Inflammatory macrophage treated with lipopolysaccharide for 4 hours (primary cell): ENCODE measurements at places on chromosomes 3 and 15.

DNA sequence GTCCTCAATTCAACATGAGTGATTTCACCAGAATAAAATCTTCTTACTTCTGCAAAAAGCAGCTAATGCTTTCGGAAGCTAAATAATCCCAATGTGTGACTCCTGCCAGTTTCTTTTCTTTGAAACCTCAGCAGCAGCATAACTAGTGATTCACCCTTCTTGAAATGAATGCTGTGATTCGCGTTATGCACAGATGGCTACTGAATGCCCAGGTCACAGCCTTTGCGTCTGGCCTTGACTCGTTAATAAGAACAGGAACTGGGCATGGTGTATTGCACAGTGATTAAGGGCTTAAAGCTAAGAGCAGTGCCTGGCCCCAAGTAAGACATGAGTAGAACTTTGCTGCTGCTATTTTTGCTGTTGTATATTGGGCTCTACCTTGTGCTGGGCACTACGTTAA, 19.0 kb downstream of the CGNL1 start:
- peak; percentile 19 for DNase-seq

- DNase-seq: no peak
Measured at GRCh38 chr15:39667382-39668127, 86.7 kb downstream of the THBS1 start.

GRCh38 chr15:100759698-100760356, 119.8 kb upstream of the ALDH1A3 start:
- DNase-seq: no peak

DNA sequence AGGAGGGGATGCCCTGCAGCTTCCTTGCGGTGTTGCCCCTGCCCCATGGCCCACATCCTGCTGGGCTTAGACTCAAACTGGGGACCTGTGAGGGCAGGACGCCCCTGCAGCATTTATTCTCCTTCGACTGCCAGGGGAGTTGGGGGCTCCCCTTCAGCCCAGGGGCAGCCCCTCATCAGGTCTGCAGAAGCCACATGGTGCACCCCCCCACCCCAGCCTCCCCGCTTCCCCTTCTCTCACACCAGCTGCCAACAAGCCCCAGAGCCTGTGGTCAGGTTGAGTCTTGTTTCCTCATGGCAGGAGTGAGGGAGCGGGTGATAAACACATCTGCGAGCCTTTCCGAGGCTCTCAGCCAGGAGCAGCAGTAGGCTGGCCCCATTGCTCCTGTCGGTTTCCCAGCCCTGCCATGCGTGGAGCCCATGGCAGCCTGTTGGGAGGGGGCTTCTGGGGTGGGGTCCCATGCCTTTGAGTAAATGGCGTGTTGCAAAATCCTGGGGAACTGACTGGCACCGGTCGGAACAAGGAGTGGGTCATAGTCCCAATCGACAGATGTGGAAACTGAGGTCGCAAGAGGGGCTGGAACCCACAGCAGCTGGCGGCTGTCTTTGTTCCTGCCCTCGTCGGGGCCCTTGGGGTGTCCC, 27.8 kb downstream of the WNT7A start:
- no peak for DNase-seq

- no peak for DNase-seq
Measured at GRCh38 chr15:68186671-68187397, 18.3 kb downstream of the CALML4 start.

DNA sequence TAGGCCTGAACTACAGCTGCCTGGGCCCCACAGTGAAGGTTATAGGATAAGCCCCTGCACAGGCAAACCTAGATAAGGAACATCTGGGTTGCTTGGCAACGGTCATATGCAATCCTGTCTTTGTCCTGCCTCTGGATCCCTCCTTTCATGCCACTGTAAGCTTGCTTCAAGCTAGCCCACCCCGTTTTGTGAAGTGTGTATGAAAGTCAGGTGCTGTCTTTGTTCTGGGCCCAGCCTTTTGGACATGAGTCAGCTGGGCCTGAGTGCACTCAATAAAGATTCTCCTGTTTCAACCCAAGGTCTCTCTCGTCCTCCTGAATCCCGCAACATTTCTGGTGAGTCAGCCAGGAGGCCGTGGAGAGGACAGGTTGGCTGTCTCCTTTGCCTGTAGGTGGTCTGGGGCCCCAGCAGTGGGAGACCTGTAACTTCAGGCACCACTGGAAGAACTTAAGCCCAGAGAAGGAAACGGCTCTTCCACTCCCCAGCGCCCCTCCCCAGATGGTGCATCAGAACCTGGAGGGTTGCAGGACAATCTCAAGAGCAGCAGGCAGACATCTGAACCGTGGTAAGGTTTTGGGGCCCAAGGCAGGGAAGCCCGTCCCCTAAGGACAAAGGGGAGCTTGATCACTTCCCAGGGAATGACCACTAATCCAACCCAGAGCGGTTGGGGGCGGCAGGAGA, 8.3 kb upstream of the SLC9C1 start:
- no peak for DNase-seq

DNA sequence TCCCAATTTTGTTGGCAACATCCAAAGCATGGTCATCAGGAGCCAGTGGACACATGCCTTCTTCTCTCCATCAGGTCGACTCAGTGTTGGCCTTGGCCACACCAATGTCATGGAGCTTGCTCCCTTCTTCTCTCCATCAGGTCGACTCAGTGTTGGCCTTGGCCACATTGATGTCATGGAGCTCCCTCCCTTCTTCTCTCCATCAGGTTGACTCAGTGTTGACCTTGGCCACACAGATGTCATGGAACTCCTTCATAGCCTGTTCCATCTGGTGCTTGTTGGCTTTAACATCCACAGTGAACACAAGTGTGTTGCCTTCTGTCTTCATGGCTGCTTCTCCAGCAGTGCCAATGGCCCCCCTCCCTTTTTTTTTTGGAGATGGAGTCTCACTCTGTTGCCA, 70.2 kb downstream of the TMEM44 start:
- no peak for DNase-seq

- DNase-seq: no peak
Measured at GRCh38 chr3:42730706-42731420, 28.3 kb upstream of the HHATL start.

DNA sequence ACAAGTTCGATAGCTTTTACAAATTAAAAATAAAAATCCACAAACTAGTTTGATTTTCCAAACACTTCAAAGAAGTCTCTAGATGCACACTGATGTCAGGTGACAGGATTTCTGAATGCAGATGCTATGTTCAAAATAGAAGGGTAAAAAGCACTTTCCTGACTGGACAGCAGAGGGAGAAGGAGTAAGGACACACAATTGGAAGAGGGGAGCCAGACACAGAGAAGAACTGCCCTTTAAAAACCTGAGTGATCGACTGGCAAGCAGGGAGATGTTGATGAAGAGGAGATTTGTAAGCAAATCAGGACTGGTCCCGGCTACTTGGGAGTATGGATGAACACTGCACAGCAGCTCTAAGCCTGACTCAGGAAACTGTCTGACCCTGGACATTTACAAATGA, 612.8 kb downstream of the MAGI1 start:
- no peak for DNase-seq

- DNase-seq: no peak
Measured at GRCh38 chr3:197168063-197168462, 130.3 kb downstream of the DLG1 start.

GRCh38 chr3:14450506-14450905, 48.1 kb downstream of the SLC6A6 start:
- DNase-seq: no peak

GRCh38 chr3:32240159-32240545, 1.7 kb downstream of the CMTM8 start:
- DNase-seq: no peak

- DNase-seq: no peak
Measured at GRCh38 chr3:120622457-120622856, 26.3 kb downstream of the NDUFB4 start.

- DNase-seq: no peak
Measured at GRCh38 chr3:9679476-9680080, 24.1 kb upstream of the CPNE9 start.

DNA sequence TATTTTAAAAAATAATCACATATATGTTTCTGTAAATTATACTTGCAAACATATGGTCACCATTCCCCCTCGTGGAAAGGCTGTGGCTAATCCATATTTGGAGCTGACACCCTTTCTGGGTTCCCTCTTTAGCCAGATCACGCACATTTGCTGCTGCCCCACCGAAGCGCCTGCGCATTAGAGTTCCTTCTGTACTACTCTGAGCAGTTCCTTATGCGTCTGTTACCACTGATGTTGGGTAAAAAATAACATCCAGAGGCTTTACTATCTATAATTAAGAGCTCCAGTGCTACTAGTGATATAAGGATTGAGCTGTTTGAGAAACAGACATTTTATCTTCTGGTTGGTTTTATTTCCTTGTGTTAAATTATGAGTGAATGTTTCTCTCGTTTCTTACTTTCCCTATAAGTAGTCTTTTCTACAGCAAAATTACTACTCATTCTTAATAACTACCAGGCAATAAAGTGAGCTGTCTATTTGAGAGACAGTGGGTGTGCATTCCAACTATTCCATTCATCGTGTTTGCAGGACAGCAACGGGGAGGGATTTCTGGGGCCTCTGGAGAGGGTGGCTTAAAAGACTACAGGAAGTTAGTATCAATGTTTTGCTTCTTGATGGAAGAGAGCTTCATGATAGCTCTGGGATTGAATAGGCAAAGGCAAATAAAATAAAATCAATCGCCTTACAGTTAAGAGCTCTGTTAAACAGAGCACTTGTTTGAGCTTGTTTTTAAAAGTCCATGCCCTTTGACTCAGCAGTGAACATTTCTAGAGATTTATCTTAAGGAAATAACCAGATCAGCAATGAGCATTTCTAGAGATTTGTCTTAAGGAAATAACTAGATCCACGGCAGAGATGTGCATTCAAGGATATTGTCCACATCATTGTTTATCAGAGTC, 245.2 kb downstream of the CD47 start:
- no peak for DNase-seq

GRCh38 chr3:175836617-175837016, 977.5 kb downstream of the NAALADL2 start:
- no peak for DNase-seq

- peak; percentile 90 for DNase-seq
Measured at GRCh38 chr15:70492240-70493177, 270.8 kb downstream of the UACA start.

GRCh38 chr3:51937611-51938450, 3.9 kb downstream of the RRP9 start:
- no peak for DNase-seq

DNA sequence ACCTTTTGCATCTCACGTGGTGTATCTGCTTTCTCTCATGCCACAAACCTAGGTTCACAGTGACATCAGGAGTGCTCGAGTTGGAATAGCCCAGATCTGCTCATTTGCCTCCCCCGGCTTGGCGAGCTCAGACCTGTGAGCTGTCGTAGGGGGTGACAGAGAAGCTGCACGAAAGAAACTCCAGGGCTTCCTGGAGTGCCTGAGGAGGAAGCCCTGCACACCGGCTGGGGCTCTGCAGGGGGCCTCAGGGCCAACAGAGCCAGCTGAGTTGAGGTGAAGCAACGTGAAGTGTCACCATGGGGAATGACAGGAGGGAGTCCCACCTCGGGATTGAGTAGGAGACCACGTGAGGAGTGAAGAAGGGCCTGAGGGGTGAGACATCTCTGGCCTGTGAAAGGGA, 62.5 kb downstream of the RPN1 start:
- no peak for DNase-seq

GRCh38 chr15:89157061-89157460, 64.3 kb downstream of the RLBP1 start:
- DNase-seq: no peak

DNA sequence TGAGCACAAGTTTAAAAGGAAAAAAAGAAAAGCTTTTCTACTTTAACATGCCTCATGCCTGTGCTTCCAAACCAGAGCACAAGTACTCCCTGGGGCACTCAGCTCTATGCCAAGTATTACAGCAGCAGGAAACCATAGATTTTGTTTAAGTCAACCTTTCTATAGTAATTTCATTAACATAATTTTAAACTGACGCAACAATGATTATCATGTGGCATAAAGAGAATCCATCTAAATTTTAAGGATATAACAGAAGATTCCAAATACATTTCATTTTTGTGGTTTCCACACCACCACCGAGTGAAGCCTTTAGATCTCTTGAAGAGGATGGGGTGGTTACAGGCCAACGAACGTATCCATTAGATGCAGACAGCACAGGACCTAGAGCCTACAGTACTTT, 112.1 kb downstream of the TNIK start:
- DNase-seq: no peak

DNA sequence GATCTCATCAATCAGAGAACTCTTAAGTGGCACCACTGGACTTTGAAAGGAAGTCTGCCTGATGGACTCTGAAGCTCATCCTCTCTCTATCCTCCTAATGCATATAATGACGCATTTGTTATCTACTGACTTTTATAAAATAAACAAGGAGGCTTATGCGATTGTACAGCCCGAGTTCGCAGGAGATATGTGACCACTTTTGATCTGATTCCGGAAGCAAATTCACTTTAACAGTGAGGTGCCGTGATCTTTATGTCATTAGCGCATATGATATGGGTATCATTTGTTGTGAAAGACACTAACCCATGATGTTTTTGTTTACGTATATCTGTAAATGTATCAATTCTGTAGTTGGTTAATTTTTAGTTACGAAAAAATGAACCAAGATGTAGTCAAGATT, 427 bp upstream of the RNF111 start:
- no peak for DNase-seq

DNA sequence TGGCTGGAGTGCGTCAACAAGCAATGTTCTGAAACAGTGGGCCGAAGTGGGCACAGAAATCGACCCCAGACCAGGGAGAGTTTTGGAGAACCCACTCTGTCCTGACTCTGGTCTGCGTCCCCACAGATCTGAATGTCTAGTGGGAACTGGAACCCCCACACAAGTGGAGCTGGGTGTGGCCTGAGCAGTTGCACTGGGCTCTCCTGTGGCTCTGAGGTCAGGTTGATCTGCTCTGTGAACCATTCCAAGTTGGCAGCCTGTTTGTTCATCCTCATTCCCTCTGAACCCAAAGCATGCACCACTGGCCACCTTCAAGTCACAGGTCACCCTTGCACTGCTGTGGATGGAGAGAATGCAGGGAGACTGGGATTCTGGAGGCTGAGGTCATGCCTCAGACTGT, 60.5 kb downstream of the STARD5 start:
- DNase-seq: no peak

GRCh38 chr3:53259427-53260259, 3.8 kb upstream of the TKT start:
- no peak for DNase-seq

GRCh38 chr15:99371180-99372103, 120.2 kb downstream of the LRRC28 start:
- peak; percentile 81 for DNase-seq

GRCh38 chr15:44136991-44137477, 58.0 kb downstream of the FRMD5 start:
- DNase-seq: no peak

GRCh38 chr3:168470380-168470779, 374.7 kb upstream of the GOLIM4 start:
- DNase-seq: no peak

GRCh38 chr3:18946524-18946923, 201.8 kb upstream of the KCNH8 start:
- peak; percentile 49 for DNase-seq

- no peak for DNase-seq
Measured at GRCh38 chr15:74904190-74904805, 2.4 kb downstream of the FAM219B start.
